HT1080 (cell line): ENCODE measurements at places on chromosomes 12 and 14. TPM values are rescaled to one million over a fixed set of nuclear protein-coding genes. Genes with fewer than 3 reads are reported as not detected.

The STAC3 gene
- total RNA-seq: 0.10 and 0.27 TPM in 2 replicates

The USP44 gene
- total RNA-seq: not detected in 2 replicates

The LUM gene
- total RNA-seq: 0.08 TPM in 1 of 2 replicates, not detected in the other

The ARHGEF25 gene
- 5.7 and 6.0 TPM in 2 replicates for total RNA-seq

The STAT2 gene
- 32.7 and 33.1 TPM in 2 replicates for total RNA-seq

The PTCSC3 gene
- total RNA-seq: not detected in 2 replicates

The KCNJ8 gene
- total RNA-seq: 1.6 and 2.0 TPM in 2 replicates

The SIRT4 gene
- total RNA-seq: 0.40 and 1.6 TPM in 2 replicates

DNA sequence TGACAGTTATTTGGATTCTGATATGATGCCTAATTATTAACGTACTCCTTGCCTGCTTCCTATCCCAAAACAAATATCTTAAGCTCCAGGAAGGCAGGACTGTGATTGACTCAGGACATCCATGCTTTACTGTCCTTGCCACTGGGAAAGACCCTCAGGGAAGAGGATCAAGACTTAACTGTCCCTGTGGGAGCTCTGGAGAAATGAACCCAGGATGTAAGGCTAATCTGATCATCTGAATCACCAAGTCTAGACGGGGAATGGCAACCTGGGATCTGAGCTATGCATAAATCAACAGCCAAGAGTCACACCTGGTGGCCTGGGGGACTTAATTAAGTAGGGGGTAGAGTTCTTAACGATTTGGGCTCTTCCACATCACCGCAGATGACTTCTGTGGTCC is 153.2 kb upstream of the BCL2L14 start:
- no peak for DNase-seq

DNA sequence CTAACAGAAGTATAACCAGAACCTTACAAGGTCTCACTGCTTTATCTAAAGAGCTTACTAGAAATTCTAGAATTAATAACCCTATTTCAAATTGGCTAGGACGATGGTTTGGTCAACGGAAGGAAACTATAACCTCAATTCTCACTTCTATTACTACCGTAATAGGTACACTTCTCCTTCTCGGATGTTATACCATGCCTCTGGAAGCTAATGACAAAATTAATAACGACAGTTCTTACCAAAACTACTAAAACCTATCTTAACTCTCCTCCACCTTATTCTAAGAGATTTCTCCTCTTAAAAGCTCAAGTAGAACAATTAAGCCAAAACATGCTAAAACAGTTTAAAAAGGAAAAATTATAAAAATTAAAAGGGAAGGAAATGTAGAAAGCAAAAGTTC is 23.7 kb upstream of the UBC start:
- DNase-seq: no peak

DNA sequence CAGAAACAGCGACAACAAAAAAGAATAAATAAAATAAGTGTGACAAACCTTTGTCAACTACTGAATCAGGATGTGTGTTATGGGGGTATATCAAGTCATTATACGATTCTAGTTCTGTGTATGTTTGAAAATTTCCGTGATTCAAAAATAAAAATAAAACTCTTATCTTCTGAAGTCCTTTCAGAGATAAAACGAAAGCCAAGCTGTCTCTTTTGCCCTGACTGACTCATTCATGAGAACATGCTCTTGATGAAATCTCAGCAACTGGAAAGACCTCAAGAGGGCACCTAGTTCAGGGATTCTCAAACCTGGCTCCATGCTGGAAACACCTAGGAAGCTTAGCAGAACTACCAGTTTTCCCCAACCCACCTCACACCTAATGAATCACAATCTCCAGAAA is 9.2 kb downstream of the FOXN3 start:
- no peak for DNase-seq

- peak; percentile 12 for DNase-seq
These were observed 164.6 kb upstream of the PARP11 start for GRCh38 chr12:4037747-4038312.

GRCh38 chr12:55729819-55730818 is 1.3 kb upstream of the CD63 start:
- DNase-seq: peak; percentile 81

DNA sequence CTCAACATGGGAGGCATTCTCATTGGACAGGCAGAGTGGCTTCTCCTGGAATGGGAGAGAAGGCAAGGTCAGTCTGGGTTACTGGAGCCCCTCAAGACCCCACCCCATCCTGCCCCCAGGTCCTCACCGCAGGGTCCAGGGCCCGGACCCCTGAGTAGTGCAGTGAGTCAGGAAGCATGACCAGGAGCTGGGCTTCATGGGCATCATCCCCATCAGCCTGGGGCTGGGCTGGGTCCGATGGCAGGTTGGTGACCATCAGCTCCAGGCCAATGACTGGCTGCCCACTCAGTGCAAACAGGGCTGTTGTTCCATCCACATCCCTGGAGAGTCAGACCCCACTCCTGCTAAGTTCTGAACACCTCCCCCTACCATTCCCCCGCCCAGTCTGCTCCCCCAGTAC is 13.1 kb downstream of the ITGA7 start:
- no peak for DNase-seq

DNA sequence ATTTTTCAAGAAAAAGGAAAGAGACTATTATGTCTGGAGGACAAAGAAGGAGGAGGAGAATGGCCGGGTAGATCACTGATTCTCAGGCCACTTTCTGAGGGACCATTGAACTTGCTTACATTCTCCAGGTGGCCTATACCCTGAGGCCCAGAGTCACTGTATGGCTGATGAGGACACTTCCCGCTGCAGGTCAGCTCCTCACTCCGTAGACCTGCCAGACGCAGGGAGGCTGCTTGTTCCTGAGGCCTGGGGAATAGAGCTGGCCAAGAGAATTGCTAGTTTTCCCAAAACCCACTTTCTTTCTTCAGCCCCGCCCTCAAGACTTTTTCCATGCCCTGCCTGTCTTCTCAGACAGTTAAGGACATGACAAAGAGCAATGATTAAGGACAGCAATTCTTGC is 510.5 kb upstream of the TBX3 start:
- DNase-seq: no peak

GRCh38 chr12:94686834-94687628 is 36.7 kb upstream of the TMCC3 start:
- DNase-seq: no peak

DNA sequence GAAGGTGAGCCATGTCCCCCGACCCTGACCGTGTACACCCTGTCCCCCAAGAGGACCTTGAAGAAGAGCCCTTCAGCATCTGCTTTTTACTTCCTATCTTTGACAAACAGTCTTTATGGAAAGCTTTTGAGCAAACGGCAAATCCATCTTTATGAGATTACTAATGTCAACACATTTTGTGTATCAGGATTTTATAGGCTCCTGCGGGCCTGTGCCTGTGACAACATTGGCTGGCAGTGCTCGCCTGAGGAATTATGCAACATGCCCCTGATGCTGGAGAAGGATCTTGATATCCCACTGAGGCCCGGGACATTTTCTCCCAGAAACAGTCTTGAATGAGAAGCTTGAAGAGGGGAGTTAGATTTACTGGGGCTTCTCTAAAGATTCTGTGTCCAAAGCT is 416.5 kb downstream of the NRXN3 start:
- DNase-seq: no peak

DNA sequence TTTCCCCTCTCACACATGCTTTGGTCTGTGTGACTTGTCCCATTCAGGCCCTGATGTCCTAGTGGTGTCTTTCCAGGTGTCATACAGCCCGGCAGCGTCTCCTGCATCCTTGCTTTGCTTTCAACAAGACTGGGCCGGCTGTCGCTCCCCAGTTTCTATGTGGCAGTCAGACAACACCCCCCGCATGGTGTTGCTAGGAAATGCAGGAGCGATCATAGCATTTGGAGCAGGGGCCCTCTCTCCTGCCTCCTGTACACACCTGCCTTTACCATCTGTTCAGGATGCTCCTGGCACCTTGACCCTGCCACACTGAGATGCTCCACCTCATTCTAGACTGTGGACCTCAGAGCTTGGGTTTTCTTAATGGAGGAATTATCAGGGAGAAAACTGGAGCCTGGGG is 29.5 kb downstream of the CACNA1C start:
- DNase-seq: no peak

GRCh38 chr12:15240898-15241297 is 19.7 kb upstream of the RERG start:
- DNase-seq: no peak

- DNase-seq: no peak
These were observed 448.1 kb downstream of the BCAT1 start for GRCh38 chr12:24500831-24501230.

GRCh38 chr12:109489955-109490565 is 12.6 kb downstream of the UBE3B start:
- DNase-seq: no peak

DNA sequence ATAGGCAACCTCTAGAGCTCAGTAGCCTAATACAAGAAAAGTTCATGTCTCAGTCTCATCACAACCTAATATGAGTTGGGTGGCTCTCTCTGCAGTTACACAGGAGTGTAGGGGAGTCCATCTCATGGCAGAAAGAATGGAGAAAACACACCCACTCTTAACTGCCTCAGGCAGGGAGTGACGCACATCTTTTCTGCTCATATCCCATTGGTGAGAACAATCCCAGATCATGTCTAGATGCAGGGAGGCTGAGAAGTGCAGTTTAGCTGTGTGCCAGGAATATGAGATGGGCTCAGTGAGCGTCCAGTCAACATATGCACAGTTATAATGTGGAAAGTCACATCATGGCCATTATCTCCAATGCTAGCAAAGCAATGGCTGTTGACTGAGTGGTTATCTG is 59.3 kb upstream of the KCNA5 start:
- no peak for DNase-seq

DNA sequence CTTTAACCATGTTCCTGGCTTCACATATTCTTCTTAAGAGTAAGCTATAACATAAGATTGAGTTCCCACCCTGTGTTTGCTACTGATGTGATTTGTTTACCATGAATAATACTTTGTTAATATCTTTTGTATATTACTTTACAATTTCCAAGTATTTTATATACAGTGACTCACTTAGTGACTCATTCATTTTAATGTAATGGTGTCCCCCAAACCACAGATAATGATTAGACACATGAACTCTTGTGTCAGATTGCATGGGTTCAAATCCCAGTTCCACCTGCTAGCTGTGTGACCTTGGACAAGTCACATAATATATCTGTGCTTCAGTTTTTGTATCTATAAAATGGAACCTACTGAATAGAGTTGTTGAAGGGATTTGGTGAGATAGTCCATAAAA is 76.1 kb downstream of the MYF5 start:
- DNase-seq: no peak

DNA sequence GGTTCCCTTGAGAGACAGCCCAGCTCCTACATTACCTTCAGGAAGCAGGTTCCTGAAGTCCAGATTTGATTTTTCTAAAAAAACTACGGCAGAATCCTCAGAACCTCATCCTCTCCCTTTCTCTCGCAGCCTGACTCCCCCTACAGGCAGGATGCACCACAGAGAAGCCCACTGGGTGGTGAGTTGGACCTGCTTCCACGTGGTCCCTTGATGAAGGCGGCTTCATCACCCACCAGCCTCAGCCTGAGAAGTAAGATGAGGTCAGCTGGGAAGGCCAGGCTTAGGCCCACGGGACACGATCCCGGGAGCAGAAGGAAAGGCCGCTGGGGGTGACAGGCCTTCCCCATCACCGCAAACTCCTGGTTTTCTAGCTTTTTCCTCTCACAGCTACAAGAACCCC is 83.0 kb downstream of the ACTN1 start:
- no peak for DNase-seq
